ENCODE measurements at places on chromosomes 12 and 14. TPM values are rescaled to one million over a fixed set of nuclear protein-coding genes. Genes with fewer than 3 reads are reported as not detected.

DNA sequence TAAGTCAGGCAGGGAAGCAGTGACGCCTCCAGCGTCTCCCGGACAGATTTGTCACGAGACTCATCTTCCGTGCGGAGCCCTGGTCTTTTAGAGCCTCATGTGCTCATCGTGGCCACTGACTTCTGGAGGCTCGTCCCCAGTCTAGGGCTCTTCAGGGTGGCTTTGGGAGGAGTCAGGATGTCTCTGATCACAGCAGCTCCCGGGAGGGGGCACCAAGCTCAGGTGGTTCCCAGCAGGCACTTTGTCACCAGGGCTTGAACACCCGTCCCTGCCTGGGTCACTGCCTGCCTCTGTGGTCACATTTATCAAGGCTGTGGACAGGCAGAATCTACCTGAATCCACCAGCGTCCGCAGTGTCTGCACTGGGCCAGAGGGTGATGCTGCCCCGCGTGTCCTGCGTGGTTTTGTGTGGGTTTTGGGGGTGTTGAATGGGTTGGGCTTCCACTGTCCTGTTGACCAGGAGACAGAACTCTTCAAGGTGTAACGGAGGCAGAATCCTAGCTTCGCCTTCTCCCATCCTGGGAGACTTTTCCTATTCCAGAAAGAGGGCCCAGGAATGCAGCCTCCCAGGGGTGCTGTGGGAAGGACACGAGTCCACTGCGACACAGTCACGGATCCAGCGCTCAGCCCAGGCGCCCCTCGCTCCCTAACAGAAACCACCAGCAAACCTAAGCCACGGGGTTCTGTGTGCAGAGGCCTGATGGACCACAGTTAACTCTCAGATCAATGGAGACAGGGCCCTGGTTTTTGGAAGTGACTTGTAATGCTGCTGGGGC lies 132.3 kb downstream of the ADGRD1 start:
- no peaks in the 10 kb centered on the region for H3K4me1 ChIP-seq
- no peaks in the 10 kb centered on the region for H3K27me3 ChIP-seq
- H3K27ac ChIP-seq: no peak overlapping the region

DNA sequence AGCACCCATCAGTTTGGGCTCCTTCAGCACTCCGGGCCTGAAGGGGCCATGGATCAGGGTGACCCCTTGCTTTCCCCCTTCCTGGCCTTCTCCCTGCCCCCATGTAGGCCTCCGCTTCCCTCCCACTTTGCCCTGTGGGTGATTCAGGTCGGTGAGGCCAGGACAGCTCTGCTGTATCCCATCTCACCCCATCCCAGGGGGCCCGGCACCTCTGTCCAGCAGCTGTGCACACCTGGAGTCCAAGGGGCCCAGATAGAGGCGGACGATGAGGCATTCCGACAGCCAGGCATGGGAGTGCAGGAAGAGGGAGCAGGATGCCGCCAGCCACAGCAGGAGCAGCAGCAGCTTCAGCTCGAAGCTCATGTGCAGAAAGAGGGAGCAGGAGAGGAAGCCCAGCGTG lies 11.4 kb downstream of the LTB4R start:
- no peak for DNase-seq
- no peak overlapping the region for H3K4me3 ChIP-seq
- H3K4me1 ChIP-seq: no peaks in the 10 kb centered on the region
- no peaks in the 10 kb centered on the region for H3K36me3 ChIP-seq
- H3K27me3 ChIP-seq: no peaks in the 10 kb centered on the region
- H3K27ac ChIP-seq: no peak overlapping the region

- no peak overlapping the region for H3K4me3 ChIP-seq
- no peak for DNase-seq
- no peaks in the 10 kb centered on the region for H3K4me1 ChIP-seq
These were observed 44.3 kb upstream of the BDKRB2 start for GRCh38 chr14:96160076-96160912.

The GARIN6 gene
- total RNA-seq: not detected

The SYNE3 gene
- 71.7 TPM for total RNA-seq

GRCh38 chr14:72118841-72119240 lies 186.6 kb downstream of the RGS6 start:
- no peak overlapping the region for H3K27ac ChIP-seq
- DNase-seq: no peak
- peaks cover 7% of the 10 kb centered on the region for H3K4me1 ChIP-seq

GRCh38 chr12:49868952-49869815 lies 26.3 kb upstream of the BCDIN3D start:
- H3K27me3 ChIP-seq: no peaks in the 10 kb centered on the region
- no peaks in the 10 kb centered on the region for H3K36me3 ChIP-seq
- H3K27ac ChIP-seq: no peak overlapping the region
- DNase-seq: no peak
- H3K4me3 ChIP-seq: no peak overlapping the region

DNA sequence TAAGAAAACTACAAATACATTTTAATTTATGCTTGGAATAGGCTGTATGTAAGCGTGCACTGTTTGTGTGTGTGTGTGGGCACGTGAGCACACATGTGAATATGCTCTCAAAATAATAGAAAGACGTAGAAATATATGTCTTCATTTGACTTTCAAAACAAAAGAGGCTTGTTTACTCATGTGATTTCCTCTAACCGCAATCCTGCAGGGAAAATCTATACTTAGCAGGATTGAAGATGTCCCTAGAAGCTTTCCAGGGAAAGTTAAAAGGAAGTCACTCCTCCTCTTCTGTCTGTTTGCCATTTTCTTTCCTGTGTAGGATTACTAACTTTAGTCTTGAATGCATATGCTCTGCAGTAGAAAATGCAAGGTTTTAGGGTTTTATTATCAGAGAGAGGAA lies 404.7 kb downstream of the MDGA2 start:
- H3K27me3 ChIP-seq: no peaks in the 10 kb centered on the region
- no peak overlapping the region for H3K4me3 ChIP-seq
- H3K4me1 ChIP-seq: no peaks in the 10 kb centered on the region
- no peak overlapping the region for H3K27ac ChIP-seq
- DNase-seq: no peak
